DND-41 (cell line): ENCODE measurements at places on chromosomes 1 and 21.

DNA sequence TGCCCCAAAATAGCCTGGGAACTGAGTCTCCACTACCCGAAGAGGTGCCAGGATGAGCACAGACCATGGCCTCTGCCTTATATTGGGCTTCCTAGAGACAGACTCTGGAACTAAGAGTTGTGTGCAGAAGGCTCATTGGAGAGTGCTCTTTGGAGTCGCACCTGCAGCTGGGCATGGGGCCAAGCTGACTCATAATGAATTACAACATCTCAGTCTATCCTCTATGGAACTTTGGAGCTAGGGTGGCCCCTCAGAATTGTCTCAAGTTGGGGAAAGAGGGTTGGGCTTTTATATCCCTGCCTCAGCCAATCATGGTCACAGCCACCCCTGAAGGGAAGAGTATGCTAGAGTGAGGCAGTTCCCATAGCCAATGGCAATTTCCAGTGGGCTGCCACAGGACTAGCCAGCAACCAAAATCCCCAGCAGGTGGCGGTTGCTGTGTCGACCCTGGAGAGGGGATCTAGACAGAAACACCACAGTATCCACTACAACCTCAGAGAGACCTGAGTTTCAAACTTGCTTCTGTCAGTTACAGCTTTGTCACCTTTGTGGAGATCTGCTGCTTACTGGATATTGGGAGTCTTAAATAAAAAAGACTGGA, 93.8 kb downstream of the DMRTA2 start:
- no peak for DNase-seq

DNA sequence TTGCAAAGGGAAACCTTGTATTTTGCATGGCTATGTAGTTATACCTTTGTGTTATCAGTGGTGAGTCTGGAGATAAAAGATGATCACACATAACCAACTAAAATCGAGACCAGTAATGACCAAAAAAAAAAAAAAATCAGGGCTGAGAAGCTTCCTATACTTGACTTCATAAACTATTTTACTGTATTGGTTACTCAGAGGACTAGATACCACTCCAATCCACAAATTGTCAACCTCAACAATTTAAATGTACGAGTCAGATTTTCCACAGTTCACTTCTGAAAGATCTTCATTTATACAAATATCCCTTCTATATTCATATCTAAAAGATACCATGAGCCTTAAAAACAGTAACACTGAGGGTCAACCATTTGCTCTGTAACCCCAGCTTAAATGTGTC, 71.7 kb downstream of the NRIP1 start:
- no peak for DNase-seq

- no peak for DNase-seq
Measured at GRCh38 chr1:69994241-69994640, 211.1 kb downstream of the LRRC40 start.

GRCh38 chr1:44377925-44378784, 23.1 kb upstream of the ERI3 start:
- peak; percentile 50 for DNase-seq

GRCh38 chr1:67130673-67131072, 4.1 kb downstream of the C1orf141 start:
- no peak for DNase-seq

GRCh38 chr1:198118134-198118533, 38.7 kb upstream of the NEK7 start:
- no peak for DNase-seq

- peak; percentile 30 for DNase-seq
Measured at GRCh38 chr1:101996825-101997465, at the start of gene OLFM3. Gene OLFM3 (minus strand): TSS chr1:101996926.

- DNase-seq, result no peak
Measured at GRCh38 chr1:225860876-225861441, 21.2 kb downstream of the TMEM63A start.

- no peak for DNase-seq
Measured at GRCh38 chr1:227541796-227542152, 21.6 kb upstream of the ZNF678 start.

DNA sequence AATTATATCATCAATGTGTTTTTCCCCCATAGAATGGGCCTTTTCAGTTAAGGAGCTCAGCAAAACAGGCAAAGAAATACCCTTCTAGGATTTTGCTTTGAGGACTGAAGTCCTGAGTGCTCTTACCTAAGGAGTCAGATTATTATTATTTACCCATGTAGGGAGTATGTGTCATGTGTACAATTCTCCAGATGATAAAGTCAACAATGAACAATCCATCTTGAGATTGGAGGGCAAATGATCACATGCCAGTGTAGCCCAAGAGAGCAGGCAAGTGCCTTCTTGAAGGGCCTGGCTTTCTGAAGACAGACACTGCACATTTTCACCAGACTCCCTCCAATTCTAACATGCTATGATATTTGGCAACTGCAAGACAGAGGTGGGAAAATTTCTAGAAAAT, 159.7 kb downstream of the PCNX2 start:
- DNase-seq, result no peak

DNA sequence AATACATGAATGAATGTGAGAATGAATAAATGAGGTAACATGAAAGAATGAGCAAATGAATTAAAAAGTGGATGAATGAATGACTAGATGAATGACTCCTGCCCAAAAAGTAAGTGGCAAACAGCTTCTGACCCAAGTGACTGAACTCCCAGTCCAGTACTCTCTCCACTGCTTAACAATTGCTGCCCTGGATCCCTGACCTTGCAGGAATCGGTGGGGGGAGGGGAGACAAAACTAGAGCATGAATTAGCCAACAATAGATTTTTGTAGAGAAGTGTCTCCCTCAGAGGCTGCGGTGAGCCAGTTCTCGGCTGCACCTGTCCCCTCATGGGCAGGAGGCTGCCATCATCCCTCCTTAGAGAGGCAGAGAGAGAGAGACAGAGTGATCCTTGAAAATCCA, 5.9 kb upstream of the GRIK3 start:
- no peak for DNase-seq

- DNase-seq, result no peak
Measured at GRCh38 chr1:169081503-169082123, 24.9 kb upstream of the ATP1B1 start.

DNA sequence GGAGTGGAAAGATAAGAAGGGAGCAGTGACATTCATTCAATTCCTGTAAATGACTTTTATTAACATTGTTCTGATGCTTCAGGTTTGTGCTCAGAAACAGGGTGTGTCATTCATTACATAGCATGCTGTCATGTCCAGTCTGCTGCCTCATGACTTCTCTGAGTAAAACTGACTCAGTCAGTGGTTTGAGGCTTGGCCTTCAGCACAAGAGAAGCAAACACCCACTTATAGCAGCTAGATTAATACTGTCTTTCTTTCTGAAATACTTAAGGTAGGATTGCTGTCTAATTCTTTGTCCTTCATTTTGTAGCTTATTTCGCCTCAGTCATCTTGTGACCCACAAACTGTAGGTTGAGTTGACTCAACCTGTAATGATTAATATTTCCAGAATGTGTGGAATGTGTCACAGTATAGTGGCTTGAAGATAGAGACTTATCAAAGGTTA, 32.9 kb downstream of the RASAL2 start:
- DNase-seq, result no peak

GRCh38 chr21:38355992-38356781, 99.4 kb downstream of the KCNJ15 start:
- DNase-seq, result peak; percentile 70
